ENCODE measurements at places on chromosomes 2 and 18. TPM values are rescaled to one million over a fixed set of nuclear protein-coding genes. Genes with fewer than 3 reads are reported as not detected.
A peak's percentile ranks its signal among the peaks of the same experiment; 100 is the strongest.

- no peaks in the 10 kb centered on the region for H3K36me3 ChIP-seq
- no peaks in the 10 kb centered on the region for H3K4me1 ChIP-seq
- H3K4me3 ChIP-seq: no peak overlapping the region
- H3K27me3 ChIP-seq: no peaks in the 10 kb centered on the region
These were observed 194.5 kb downstream of the LOXHD1 start for GRCh38 chr18:46462523-46462922.

DNA sequence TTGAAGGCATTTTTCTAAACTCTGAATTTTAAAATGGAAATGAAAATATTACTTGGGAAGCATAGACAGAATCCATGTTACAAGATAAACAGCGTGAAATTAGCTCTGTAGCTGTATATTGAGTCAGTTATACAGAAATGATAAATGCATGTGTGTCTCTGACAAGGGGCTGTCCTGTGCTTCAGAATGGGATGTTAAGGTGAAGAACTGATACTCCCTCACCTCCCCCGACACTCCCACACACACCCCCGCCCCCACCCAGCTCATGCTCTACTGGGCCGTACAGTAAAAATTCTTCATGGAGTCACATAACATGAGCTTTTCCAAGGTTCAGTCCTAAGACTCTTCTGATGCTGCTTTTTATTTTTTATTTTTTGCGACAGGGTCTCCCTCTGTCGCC, 869 bp upstream of the THUMPD2 start:
- H3K27ac ChIP-seq: peak overlapping the region; percentile 91
- no peak overlapping the region for H3K4me3 ChIP-seq
- DNase-seq: no peak
- no peaks in the 10 kb centered on the region for H3K36me3 ChIP-seq
- H3K4me1 ChIP-seq: peaks cover 20% of the 10 kb centered on the region

Gene SKOR2
- total RNA-seq: not detected

GRCh38 chr2:234493796-234494195, 3.1 kb downstream of the ARL4C start:
- no peaks in the 10 kb centered on the region for H3K36me3 ChIP-seq
- DNase-seq: no peak
- H3K4me1 ChIP-seq: peaks cover 18% of the 10 kb centered on the region
- no peak overlapping the region for H3K4me3 ChIP-seq
- H3K27me3 ChIP-seq: peaks cover 27% of the 10 kb centered on the region
- H3K27ac ChIP-seq: no peak overlapping the region

Gene RFTN2
- total RNA-seq: 1.1 TPM

DNA sequence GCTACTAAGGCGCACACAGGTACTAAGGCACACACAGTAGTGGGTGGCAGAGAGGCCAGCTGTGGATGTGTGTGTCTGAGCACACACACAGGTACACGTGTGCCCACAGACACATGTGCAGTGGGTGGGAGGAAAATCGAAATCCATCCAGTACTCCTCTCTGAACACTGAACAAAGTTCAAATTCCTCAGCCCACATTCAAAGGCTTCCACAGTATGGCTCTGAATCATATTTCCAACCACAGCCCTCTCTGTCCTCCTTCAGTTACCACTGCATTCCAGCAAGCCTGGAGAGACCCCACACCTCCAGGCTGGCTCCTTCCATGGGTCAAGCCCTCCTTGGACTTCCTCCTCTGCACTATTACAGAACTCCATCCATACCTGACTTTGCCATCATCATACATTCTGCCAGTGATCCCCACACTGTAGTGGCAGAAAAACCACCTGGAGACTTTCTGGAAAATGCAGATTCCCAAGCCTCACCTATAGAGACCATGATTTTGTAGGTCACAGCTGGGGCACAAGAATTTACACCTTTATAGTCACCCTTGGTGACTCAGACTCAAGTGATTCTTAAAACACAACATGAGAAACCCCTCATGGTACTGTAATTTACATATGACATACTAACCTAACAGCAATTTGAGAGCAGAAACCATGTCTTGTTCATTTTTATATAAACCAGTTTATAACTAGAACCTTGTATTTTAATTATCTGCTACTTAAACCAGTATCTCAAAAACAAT, 31.4 kb downstream of the EPG5 start:
- no peak overlapping the region for H3K4me3 ChIP-seq
- H3K4me1 ChIP-seq: no peaks in the 10 kb centered on the region
- H3K27me3 ChIP-seq: no peaks in the 10 kb centered on the region
- H3K27ac ChIP-seq: no peak overlapping the region
- H3K36me3 ChIP-seq: peaks cover 46% of the 10 kb centered on the region
